Activated CD8-positive, alpha-beta memory T cell treated with anti-CD3 and anti-CD28 coated beads for 4 hours (primary cell): ENCODE measurements at places on chromosomes 12 and 14.

DNA sequence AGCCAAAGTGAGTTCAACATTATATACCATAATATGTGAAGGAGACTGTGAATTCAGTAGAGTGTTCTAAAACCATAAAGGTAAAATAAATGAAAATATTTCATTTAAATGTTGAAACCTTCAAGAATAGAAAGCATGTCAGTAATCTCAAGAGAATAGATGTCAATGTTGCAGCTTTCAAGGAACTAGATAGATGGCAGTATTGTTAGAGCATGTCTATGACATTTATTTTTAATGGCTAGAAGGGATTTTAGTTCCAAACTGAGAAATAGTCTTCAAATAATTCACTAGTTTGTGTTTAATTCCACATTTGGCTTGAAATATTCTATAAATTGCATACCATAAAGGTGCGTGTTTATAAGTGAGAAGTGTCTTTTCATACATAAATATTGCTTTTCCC, 326.5 kb downstream of the FLRT2 start:
- DNase-seq, result no peak

DNA sequence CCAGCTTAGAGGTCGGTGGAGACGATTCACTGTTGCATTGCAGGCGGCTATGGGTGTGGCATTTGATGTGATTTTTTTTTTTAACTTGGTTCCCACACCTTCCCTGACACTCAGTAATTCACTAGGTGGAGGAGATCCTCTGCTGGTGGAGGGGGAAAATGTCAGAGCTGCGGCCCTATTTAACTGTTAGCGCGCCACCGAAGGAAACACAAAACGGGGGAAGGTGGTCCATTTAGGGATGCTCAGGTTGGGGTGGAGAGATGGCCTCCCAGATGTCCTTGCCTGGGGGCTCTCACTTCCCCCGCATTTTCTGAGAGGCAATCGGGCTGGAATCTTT, 4.3 kb upstream of the HOXC12 start:
- no peak for DNase-seq

- no peak for DNase-seq
These were observed 751.0 kb upstream of the TMEM132C start for GRCh38 chr12:127515941-127516340.

GRCh38 chr12:9872162-9872561, 3.0 kb upstream of the CLEC2B start:
- DNase-seq, result no peak

- DNase-seq, result no peak
These were observed 63.4 kb downstream of the BEGAIN start for GRCh38 chr14:100523843-100524169.

DNA sequence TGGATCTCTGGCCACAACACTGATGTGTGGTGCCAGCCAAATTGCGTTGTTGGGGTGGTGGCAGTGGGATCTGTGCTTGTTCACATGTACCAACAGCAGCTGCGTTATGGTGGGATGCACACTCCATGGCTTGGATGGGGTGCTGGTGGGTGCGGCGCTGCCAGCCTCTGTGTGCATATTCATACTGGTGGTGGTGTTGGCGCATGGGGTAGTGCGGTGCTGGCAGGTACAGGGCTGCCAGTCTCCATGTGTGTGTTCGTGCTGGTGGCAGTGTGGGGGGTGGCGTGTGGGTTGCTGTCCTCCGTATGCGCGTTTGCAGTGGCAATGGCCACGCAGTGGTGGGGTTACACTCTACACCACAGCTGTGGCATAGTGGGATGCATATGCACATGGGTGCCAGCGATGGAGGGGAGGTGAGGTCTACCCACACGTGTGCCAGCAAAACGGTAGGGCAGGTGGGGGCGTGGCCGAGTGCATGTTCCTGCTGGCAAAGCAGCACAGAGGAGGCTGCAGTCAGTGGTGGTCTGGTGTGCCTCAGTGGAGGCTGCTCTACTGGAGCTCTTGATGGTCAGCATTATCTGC, 26.5 kb downstream of the RAD51B start:
- no peak for DNase-seq

DNA sequence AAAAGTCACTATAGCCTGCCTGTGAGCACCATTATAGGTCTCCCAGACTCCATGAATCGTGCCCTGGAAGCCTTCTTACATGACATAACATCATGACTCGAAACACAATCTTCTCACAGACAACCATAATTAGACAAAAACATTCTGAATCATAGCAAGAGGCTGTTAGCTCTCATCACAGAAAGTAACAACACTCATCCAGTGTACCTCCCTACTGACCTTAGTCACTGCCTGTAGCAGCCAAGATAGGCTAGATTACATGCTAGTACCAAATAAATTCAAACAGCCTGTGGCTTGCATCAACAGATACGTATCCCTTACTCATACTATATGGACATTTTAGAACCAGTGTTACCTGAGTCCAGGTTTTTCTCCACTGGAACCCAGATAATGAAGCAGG, 663.8 kb upstream of the FOXG1 start:
- DNase-seq, result no peak

GRCh38 chr14:25120261-25120660, 70.3 kb upstream of the STXBP6 start:
- no peak for DNase-seq

GRCh38 chr12:132275110-132275531, 54.3 kb downstream of the GALNT9 start:
- DNase-seq, result no peak

GRCh38 chr14:90654831-90655276, 161.4 kb downstream of the TTC7B start:
- no peak for DNase-seq

- no peak for DNase-seq
These were observed 770 bp downstream of the ABHD4 start for GRCh38 chr14:22598896-22599244.

DNA sequence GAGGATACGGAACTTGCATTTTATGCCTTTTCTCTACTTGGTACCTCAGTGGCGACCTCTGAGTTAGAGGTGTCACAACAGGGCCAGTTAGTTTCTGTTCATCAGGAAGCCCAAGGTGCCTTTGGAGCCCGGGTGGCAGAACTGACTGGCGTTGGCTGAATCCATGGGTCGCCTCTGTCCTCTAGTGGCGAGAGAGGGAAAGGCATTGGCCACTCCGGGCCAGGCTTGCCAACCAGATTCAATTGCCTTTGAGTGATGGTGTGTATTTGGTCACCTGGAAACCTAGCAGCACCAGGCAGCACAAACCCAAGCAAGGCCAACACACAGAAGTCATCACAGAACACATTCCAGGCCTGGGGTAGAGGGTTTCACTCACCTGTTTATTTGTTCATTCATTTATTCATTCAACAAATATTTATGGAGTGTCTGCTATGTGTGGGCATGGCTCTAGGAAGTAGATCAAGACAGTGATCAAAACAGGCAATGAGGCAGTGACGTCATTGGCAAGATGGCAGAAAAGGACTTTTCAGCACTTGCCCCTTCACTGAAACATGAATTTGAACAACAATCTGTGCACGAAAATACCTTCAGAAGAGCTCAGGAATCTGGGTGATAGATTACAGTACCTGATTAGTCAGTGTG, 40.5 kb upstream of the KCNA5 start:
- no peak for DNase-seq
